Suppressor macrophage treated with lipopolysaccharide for 4 hours (primary cell): ENCODE measurements at places on chromosomes 3 and 15.
A peak's percentile ranks its signal among the peaks of the same experiment; 100 is the strongest.

GRCh38 chr15:42279234-42279723, 6.0 kb upstream of the TMEM87A start:
- DNase-seq, result peak; percentile 56

DNA sequence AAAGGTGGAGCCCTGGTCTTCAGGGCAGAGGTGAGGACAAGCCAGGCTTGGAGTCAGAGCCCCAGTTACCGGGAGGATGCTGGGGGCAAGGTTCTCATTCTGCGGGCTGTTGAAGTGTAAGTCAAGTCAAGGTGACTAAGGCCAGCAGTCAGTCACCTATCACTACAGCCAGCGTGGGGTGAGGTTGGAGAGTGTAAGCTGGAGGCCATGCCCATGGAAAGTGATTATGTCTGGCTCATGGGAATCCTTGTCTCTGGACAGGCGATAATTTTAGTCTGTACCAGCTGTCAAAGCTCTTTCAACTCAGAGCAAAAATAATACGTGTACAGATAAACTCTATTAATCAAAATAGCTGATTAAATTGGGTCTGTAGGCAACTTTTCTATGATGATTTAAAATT, 143.1 kb downstream of the NR2F2 start:
- no peak for DNase-seq

GRCh38 chr3:42166214-42166613, 75.1 kb downstream of the TRAK1 start:
- DNase-seq, result no peak

GRCh38 chr15:31259562-31260252, 66.9 kb upstream of the KLF13 start:
- DNase-seq, result no peak

GRCh38 chr3:78999139-78999538, 768.7 kb downstream of the ROBO1 start:
- DNase-seq, result no peak

DNA sequence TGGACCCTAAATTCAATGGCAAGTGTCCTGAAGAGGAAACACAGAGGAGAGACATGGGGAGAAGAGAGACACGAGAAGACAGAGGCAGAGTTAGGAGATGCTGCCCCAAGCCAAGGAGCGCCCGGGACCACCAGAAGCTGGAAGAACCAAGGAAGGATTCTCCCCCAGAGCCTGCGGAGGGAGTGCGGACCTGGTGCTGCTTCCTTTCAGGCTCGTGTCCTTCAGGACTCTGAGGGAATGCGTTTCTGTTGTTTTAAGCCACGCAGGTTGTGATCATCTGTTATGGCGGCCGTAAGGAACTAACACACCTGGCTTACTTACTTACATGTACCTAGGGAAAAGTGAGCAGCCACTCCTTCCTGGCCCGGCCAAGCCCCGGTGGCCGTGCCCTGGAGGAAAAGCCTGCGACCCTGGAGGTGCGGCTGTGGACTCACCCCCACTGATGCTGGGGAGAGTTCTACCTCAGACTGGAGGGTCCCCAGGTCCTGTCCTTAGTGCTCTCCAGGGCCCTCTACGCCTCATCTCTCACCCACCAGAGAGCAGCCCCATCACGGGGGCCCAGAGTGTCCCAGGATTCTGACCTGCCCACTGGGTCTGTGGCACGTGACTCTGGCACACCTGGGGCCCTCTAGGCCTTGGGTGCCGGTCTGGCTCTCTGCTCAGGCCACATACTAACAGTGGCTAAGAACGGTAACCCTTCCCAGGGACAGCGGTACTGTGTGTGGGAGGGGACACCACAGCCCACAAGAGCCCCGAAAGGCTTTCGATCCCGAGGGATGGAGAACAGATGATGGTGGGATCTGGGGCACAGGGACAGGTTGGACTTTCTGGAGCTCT, 61.8 kb downstream of the ITGA11 start:
- no peak for DNase-seq

DNA sequence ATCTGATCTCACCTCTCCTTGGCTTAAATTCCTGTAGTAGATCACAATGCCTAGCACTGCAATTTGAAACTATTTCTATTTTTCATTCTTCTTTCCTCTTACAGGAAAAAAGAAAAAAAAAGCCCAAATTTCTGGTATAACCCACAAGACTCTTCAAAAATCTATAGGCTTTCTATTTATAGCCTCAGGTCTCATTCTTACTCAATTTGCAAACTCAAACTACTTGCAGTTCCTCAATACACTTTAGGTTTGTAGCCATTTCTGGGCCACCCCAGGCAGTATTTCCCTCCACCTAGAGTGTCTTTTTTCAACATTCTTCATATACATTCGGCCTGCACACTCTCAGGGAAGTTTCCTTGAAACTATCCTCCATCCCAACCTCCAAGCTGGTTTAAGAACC, 169.0 kb downstream of the TBC1D5 start:
- DNase-seq, result no peak

GRCh38 chr15:40843885-40844695, at the start of gene SPINT1:
Gene SPINT1, plus strand, starts transcription at chr15:40844048. Its CDS starts 507 bp downstream, at chr15:40844555.
- peak; percentile 57 for DNase-seq

DNA sequence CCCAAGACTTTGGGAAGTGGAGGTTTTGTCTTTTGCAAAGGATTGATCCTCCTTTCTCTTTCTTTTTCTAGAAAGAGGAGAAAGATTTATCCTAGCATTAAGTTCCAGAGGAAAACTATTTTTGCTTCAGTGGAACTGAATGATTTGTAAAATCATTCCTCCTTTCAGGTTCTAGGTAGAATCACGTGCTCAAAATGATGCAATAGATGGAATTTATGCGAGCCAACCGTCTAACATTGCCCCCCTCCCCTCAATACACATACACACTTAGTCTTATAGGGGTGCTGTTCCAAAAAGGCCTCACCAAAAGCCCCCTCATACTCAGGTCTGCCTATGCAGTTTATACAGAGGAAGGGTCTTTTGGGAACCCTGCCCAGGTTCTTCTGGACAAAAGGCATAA, 85.3 kb downstream of the AQP9 start:
- DNase-seq, result no peak

- no peak for DNase-seq
Observed at GRCh38 chr3:4225005-4225471, 78.1 kb upstream of the SETMAR start.

DNA sequence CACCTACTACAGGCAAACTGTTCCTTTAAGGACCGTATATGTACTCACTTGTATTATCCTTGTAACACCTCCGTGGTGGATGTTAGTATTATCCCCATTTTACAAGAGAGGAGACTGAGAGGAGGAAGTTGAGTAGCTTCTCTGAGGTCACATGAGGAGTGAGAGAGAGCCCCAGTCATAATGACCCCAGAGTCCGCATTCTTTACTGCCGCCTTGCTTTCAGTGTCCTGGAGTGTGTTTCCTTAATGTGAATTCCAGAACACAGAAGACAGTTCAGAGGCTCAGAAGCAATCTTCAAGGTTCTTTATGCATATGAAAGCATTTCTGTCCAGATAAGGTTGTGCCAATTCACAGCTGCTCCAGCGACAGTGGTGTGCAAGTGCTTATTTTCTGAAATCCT, 199.2 kb downstream of the CACNA2D3 start:
- DNase-seq, result no peak

DNA sequence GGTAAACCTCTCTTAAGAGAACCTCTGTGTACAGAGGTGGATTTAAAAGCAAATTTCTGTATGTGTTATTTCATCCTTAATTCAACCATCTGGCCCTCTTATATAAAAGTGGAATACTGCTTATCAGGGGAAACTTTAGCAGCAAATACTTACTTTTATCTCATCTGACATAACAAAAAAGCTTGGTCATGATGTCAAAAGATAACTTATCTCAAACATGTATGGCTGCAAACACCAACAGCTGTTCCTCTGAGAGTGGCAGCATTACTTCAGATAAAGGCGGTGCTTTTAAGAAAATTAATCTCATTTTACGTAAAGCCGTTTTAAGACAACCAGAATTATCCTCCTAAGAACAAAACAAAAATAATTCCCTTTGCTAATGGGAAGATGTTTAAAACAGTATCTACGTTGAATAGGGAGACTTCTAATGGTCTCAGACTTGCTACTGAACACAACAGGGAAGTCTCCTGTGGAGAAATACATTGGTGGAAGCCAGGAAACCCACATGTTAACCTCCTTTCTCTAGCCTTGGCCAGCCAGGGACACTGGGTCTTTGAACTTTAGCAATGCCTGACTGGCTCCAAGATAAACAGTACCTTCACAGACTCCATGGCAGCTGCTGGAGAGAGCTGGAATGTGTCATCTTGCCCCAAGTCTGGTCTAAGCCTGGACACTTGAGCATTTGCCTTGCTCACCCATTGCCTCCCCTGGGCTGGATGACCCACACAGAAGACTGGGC, 18.1 kb downstream of the ARRDC4 start:
- DNase-seq, result no peak

GRCh38 chr15:99090011-99090699, 14.7 kb upstream of the SYNM start:
- DNase-seq, result peak; percentile 50

DNA sequence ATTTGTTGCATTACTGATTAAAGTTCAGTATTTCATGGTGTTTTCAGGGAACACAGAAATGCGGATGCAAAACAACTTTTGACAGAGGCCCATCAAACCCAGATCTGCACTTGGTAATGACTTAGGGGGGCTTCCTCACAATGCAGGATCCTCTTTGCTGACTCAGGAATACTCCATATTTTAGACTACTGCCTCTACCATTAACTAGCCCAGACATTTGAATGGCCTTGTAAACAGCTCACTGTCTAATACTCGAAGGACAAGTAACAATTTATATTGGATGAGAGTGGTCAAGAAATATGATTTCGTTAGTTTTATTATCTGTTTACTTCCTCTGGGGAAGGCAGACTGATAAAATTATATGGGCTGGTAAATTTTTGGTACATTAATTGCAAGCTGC, 9.0 kb upstream of the KIF23 start:
- no peak for DNase-seq

- no peak for DNase-seq
Observed at GRCh38 chr3:50572801-50573371, 3.6 kb downstream of the HEMK1 start.

GRCh38 chr15:75163150-75163564, 38.5 kb upstream of the C15orf39 start:
- no peak for DNase-seq
